ENCODE measurements at places on chromosomes 2 and 18.

DNA sequence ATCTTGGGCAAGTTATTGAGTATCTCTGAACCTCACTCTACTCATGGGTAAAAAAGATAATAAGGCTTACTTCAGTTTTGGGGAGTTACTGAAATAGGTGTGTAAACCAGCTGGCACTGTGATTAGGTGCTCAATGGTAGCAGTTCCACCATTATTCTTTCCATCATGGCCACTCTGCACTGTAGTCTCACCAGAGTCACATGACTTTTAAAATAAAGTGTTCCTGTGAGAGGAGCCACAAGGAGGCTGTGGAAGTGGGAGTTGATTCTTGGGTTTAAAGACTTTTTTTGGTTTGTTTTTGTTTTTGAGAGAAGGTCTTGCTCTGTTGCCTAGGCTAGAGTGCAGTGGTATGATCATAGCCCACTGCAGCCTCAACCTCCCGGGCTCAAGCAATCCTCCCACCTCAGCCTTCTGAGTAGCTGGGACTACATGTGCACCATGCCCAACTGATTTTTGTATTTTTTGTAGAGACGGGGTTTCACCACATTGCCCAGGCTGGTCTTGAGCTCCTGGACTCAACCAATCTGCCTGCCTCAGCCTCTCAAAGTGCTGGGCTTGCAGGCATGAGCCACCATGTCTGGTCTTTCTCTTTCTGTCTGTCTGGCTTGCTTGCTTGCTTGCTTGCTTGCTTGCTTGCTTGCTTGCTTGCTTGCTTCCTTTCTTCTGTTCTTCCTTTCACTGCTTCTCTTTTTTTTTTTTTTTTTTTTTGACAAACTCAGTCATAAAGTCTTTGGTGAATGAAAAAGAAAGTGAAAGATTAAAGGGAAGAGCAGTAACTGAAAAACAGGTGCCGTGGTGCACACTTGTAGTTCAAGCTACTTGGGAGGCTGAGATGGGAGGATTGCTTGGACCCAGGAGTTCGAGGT, 21.2 kb upstream of the ACVR1 start:
- no peaks in the 10 kb centered on the region for H3K36me3 ChIP-seq
- no peak for DNase-seq
- H3K27me3 ChIP-seq = no peaks in the 10 kb centered on the region
- H3K4me1 ChIP-seq = peaks cover 75% of the 10 kb centered on the region
- H3K4me3 ChIP-seq = peak overlapping the region; percentile 92
- peak overlapping the region; percentile 98 for H3K27ac ChIP-seq

GRCh38 chr18:61699397-61700110, 193.3 kb downstream of the RNF152 start:
- no peak for DNase-seq
- no peaks in the 10 kb centered on the region for H3K4me1 ChIP-seq
- peaks cover 22% of the 10 kb centered on the region for H3K27me3 ChIP-seq
- no peaks in the 10 kb centered on the region for H3K36me3 ChIP-seq
- no peak overlapping the region for H3K27ac ChIP-seq

DNA sequence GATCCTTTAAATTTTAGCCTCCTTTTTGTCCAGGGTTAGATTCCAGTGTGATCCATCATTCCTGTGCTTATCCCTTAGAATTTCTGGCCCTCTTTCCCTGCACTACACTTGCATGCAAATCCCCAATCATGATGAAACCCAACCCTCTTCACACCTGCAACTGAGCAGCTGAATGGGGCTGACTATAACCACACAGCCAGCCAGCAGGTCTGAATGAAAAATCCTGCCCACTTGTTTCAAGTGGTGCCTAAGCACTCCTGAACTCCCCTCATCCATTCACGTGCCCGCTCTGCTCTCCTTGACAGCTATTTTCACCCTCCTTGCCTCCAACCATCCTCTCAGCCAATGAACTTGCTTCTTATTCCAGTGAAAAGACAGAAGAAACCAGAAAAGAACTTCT, 80.5 kb upstream of the AFF3 start:
- H3K4me1 ChIP-seq = no peaks in the 10 kb centered on the region
- H3K4me3 ChIP-seq = no peak overlapping the region
- H3K27ac ChIP-seq = no peak overlapping the region
- no peaks in the 10 kb centered on the region for H3K36me3 ChIP-seq

DNA sequence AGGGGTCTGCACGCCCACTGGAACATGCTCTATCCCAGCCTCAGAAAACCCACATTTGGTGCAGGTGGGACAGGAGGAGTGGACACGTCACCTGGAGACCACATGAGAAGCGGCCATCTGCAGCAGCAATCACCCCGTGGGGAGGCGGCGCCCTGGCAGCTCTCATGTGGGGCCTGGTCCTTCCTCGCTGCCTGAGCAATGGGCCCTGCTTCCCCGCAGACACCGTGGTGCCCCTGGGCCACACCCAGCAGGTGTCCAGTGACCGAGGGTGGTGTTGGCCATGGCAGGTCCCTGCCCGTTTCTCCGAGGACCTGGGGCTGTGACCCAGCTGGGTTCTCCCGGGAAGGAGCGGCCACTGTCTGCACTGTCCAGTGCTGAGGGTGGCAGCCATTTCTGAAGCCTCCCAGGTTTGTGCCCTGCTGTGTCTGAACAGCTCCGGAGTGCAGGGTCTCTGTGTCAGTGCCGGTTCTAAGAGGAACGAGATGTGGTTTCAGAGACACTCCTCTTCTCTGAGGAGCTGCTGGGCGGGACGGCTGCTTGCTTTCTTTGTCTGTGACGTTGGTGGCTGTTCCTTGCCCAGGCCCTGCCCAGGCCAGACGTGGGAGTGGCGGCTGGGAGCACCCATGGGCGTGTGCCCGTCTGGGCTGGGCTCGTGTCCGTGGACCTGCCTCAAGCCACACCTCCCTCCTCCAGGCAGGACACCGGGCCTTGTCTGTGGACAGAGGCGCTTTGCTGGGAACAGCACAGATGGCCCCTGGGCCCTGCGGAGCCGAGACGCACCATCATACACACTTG, 44.8 kb downstream of the NFATC1 start:
- no peak overlapping the region for H3K4me3 ChIP-seq
- DNase-seq = no peak
- H3K27me3 ChIP-seq = no peaks in the 10 kb centered on the region
- H3K4me1 ChIP-seq = peaks cover 40% of the 10 kb centered on the region

DNA sequence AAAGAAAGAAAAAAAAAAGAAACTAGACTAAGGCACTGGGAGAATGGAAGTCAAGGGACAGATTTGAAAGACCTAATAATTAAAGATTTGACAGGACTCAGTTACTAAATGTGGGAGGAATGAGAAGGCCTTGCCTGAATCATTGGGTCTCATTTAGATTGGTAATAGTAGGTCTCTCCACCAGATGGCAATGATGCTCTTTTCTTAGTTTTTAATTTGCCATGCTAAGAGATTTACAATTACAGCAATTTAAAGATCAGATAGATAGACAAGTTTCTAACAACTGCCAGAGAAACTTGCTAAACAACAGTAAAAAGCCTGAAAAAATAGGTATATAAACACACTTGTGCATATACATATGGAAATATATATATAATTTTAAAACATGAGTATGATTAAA, 153.0 kb downstream of the TMEM247 start:
- H3K36me3 ChIP-seq = no peaks in the 10 kb centered on the region
- no peak overlapping the region for H3K27ac ChIP-seq
- no peak overlapping the region for H3K4me3 ChIP-seq
- peak; percentile 23 for DNase-seq
- no peaks in the 10 kb centered on the region for H3K27me3 ChIP-seq

GRCh38 chr2:127807678-127808353, 3.2 kb downstream of the WDR33 start:
- no peaks in the 10 kb centered on the region for H3K27me3 ChIP-seq
- peak overlapping the region; percentile 72 for H3K27ac ChIP-seq
- peaks cover 8% of the 10 kb centered on the region for H3K36me3 ChIP-seq
- H3K4me3 ChIP-seq = peak overlapping the region; percentile 65

DNA sequence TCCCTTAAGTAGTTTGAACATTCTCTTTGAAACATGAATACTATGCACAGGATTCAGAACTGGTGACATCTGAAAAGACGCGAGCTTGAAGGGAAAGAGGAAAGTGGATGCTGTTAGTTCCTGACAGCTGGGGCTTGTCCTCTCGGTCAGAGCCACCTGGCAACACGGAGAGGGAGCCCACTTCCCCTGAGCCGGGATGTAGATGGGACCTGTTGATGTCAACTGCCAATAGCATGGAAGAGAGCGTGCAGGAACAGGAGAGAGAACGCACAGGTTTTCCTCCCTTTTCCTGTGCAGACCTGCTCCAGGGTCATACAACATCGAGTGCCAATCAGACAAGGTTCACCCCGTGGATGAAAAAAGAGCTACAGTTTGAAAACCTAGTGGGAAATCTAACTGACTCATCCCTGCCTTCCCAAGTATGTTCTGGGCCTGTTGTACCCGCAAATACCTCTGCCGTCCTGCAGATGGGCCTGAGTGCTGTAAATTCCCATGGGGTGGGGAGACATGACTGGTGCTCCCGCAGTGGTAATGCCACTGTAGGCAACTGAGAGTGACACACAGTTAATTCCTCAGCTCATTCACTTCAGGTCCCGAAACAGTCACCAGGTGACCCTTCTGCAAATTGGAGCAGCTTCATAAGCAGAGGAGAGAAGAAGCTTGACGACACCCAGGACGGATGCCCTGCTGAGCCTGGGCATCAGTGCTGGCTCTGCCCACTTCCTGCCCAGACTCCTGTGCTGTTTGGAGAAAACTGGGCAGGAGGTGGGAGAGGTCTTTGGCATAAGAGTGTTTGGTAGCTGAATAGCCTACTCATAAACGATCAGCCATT, 13.9 kb upstream of the MBP start:
- no peaks in the 10 kb centered on the region for H3K27me3 ChIP-seq
- peak overlapping the region; percentile 70 for H3K27ac ChIP-seq
- peak overlapping the region; percentile 56 for H3K4me3 ChIP-seq
- peaks cover 14% of the 10 kb centered on the region for H3K36me3 ChIP-seq
- DNase-seq = no peak
- H3K4me1 ChIP-seq = peaks cover 49% of the 10 kb centered on the region

Data from naive thymus-derived CD8-positive, alpha-beta T cell (primary cell).